ENCODE measurements at places on chromosomes 3 and 15. TPM values are rescaled to one million over a fixed set of nuclear protein-coding genes. Genes with fewer than 3 reads are reported as not detected.

The TRAIP gene
- 27.8 TPM for total RNA-seq

- H3K36me3 ChIP-seq: no peaks in the 10 kb centered on the region
- peaks cover 6% of the 10 kb centered on the region for H3K4me1 ChIP-seq
- no peak overlapping the region for H3K4me3 ChIP-seq
- no peak overlapping the region for H3K27ac ChIP-seq
- H3K27me3 ChIP-seq: no peaks in the 10 kb centered on the region
- DNase-seq: no peak
Observed at GRCh38 chr3:108511055-108511454, 659 bp upstream of the MYH15 start.

DNA sequence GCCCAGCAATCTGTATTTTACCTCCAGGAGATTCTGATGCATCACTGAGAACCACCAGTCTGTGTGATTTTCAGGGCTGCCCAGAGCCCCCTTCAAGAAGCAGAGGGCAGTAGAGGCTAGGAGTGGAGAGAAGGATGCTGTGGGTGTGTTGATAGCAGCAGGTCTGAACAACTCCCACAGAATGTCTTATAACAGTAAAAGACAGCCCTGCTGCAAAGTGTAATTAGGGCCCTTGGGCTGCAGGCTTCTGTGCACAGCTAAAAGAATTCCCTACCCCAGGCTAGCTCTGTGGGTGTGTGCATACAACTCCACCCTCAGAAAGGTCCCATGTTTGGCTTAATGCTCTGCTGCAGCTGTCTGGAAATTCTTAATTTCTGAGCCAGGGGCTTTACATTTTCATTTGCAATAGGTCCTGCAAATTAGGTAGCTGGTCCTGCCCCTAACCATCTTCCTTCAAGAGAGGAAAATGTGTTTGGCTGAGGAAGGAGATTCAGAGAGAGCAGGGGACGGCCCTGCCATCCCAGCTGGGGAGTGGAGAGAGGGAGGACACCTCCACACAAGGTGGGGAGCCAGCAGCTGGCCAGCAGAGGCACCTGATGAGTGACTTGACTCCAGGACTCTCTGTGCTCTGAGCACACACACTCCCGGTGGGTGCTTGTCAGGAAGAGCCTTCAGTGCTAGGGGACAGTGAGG lies 43.2 kb upstream of the RAB6B start:
- no peaks in the 10 kb centered on the region for H3K36me3 ChIP-seq
- no peak overlapping the region for H3K4me3 ChIP-seq

- no peaks in the 10 kb centered on the region for H3K27me3 ChIP-seq
- no peaks in the 10 kb centered on the region for H3K36me3 ChIP-seq
- no peak for DNase-seq
Observed at GRCh38 chr3:194100856-194101390, 35.0 kb upstream of the HES1 start.

DNA sequence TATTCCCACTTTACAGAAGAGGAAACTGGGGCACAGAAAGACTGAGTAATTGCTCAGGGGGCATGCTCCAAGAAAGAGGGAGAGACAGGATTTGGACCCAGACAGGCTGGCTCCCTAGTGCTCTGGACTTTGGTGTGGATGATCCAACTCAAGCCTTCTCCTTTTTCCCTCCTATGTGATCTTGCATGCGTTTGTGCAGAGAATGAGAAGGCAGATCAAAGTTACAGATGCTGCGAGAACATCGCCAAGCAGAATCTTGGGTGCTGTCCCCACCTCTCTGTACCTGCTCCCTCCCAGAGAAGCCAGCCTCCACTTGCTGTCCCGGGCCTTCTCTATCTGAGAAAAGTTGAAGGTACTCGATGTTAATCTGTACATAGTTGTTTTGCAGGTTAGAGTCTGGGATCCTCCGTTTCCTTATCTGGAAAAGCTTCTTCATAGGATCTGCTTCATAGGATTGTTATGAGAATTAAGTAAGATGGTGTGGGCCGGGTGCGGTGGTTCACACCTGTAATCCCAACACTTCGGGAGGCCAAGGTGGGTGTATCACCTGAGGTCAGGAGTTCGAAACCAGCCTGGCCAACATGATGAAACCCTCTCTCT lies 10.2 kb downstream of the GNB5 start:
- no peak overlapping the region for H3K4me3 ChIP-seq
- peaks cover 7% of the 10 kb centered on the region for H3K4me1 ChIP-seq
- H3K36me3 ChIP-seq: no peaks in the 10 kb centered on the region
- H3K27ac ChIP-seq: no peak overlapping the region
- no peak for DNase-seq

DNA sequence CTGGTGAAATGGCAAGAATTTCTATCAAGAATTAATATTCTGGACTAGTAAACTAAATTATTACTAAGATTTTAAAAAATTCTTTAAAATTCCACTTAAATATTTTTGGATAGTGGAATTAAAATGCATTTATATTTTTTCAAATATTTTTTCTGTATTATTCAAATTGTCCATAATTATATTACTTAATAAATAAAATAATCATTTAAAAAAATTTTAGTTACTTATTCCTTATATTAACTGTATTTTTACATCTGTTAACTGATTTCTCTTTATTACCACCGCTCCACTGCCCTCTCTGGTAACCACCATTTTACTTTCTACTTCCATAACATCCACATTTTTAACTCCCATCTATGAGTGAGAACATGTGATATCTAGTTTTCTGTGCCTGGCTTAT lies 828.4 kb downstream of the VGLL3 start:
- no peaks in the 10 kb centered on the region for H3K4me1 ChIP-seq
- no peaks in the 10 kb centered on the region for H3K27me3 ChIP-seq
- H3K27ac ChIP-seq: no peak overlapping the region
- DNase-seq: no peak
- H3K36me3 ChIP-seq: no peaks in the 10 kb centered on the region

- no peak for DNase-seq
- H3K27ac ChIP-seq: no peak overlapping the region
- no peak overlapping the region for H3K4me3 ChIP-seq
Observed at GRCh38 chr3:10955711-10956453, 36.7 kb upstream of the SLC6A1 start.

GRCh38 chr3:127149621-127150310 lies 43.2 kb upstream of the PRR23E start:
- no peaks in the 10 kb centered on the region for H3K36me3 ChIP-seq
- no peaks in the 10 kb centered on the region for H3K4me1 ChIP-seq
- no peaks in the 10 kb centered on the region for H3K27me3 ChIP-seq
- no peak for DNase-seq

DNA sequence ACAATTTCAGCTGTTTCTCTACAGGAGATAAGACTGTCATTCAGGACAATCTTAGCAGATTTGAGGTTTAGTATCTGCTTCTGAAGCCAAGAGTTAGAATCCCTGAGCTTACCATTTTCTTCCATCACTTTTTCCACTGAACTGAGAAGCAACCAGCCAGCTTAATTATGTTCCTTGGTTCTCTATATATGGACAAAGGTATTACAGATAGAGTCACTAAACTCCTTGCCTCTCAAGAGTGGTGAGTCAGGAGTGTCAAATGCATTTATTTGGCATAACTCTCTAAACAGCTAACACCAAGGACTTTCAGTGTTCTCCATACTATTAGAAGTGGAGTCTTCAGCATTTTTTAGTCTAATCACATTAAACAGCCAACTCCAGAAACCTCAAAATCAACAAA lies 239.3 kb downstream of the ALCAM start:
- peaks cover 7% of the 10 kb centered on the region for H3K4me1 ChIP-seq
- H3K4me3 ChIP-seq: no peak overlapping the region
- peak; percentile 51 for DNase-seq
- H3K36me3 ChIP-seq: no peaks in the 10 kb centered on the region

DNA sequence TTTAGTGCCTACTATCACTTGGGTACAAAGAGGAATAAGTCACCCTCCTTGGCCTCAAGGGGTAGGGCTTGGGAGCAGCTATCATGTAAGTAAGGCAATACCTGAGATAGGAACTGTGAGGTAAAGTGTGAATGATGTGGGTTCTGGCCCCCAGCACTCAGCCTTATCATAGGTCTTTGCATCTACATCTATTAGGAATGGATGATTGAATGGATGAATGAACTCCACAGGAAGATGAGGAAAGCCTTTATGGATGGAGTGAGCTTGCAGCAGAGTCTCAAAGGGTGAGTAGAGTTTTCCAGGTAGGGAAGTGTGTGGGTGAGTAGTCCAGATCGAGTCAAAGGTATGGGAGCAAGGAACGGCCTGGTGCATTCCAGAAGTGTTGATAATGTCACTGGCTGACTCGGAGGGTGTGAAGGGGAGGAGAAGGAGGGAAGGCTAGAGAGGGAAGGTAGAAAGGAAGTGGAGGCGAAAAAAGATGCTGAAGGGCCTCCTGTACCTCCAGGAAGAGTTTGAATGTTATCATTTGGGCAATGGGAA lies 13.1 kb upstream of the ABHD2 start:
- DNase-seq: no peak
- H3K27ac ChIP-seq: no peak overlapping the region

GRCh38 chr3:194395212-194395611 lies 3.9 kb downstream of the GP5 start:
- peaks cover 12% of the 10 kb centered on the region for H3K27me3 ChIP-seq
- peak; percentile 14 for DNase-seq
- H3K4me3 ChIP-seq: no peak overlapping the region
- H3K27ac ChIP-seq: no peak overlapping the region
- no peaks in the 10 kb centered on the region for H3K36me3 ChIP-seq
- no peaks in the 10 kb centered on the region for H3K4me1 ChIP-seq
